Left forelimb (tissue), 1 donor: ENCODE measurements at places on chromosomes 4 and X.

DNA sequence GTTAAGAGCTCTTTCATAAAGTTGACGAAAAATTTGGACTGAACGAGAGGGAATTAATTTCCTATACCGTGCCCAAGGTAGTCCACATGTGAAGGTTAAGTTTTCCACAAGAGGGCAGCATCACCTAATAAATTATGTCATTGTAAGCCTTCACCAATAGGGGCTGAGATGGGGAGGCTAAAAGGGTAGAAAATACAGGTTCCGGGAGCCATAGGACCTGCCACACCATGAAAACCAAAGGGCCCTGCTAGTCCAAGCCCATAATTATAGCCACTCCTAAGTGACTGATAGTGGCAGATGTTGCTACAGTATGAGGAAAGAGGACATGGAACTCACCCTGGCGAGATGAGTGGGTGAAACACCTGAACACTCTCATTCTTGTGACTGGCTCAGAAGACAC lies 122.2 kb downstream of the SHROOM4 start:
- no peak for DNase-seq

DNA sequence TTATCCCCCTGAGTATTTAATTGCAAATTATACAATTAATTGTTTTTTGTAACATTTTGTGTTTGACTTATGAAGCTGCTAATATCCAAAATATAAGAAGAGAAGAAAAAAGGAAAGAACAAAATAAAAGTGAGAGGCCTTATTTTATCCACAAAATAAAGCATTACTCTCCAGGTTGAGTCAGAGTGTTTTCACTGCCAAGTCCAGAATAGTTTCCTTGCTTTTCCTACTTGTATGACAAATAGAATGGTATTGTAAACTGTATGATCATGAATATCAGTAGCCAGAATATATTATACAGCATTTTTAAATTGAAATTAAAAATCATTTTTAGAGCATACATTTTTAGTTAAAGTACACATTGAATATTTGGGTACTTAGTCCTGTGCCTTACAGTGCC lies 237.8 kb downstream of the NDST4 start:
- DNase-seq = no peak

DNA sequence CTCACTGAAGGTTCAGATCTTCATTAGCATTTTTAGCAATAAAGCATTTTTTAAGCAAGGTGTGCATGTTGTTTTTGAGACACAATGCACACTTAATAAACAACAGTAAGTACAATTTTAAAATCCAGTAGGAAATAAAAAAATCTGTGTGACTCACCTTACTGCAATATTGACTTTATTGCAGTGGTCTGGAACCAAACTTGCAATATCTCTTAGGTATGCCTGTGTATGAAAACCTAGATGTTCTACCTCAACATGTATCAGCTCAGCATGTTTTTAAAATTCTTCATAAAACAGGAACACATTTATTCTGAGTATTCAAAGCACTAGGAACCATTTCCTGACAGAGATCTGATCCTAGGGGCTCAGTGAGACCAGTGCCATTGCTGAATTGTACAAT lies 26.7 kb downstream of the NR0B1 start:
- no peak for DNase-seq

DNA sequence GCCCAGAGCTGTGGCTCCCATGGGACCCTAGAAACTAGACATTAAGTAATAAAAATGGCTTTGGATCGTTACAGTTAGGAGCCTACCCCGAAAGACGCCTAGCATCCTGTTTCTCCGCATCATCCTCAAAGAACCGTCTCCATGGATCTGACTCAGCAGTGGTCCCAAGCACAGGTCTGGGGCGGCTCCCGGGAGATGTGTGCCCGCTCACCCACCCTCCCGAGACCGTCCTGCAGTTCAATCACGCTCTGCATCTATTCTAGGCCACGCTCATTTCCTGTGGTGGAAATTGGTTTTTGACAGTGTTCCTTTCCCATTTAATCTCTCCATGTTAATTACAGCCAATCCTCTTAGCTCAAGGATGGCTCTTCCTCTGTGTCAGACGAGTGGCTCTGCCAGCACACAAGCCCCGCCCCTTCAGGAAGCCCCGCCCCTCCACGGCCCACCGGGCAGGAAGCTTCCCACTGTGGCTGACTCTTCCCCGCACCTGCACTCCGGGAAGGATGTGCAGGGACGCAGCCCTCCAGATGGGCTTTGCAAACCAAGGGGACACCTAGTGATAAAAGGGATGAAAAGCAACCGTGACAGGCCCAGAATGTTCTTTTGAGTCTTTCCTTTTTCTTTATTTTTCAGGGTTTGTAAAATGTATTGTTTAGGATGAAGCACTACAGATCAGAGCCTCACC lies 34.5 kb upstream of the HELT start:
- DNase-seq = peak; percentile 72

GRCh38 chr4:168797194-168797593 lies 212.9 kb downstream of the CBR4 start:
- no peak for DNase-seq

- DNase-seq = no peak
Measured at GRCh38 chr4:112889619-112890527, 159.6 kb upstream of the ANK2 start.

GRCh38 chr4:152805071-152805650 lies 25.4 kb downstream of the ARFIP1 start:
- DNase-seq = no peak
